ENCODE measurements at places on chromosomes 7 and 10.

DNA sequence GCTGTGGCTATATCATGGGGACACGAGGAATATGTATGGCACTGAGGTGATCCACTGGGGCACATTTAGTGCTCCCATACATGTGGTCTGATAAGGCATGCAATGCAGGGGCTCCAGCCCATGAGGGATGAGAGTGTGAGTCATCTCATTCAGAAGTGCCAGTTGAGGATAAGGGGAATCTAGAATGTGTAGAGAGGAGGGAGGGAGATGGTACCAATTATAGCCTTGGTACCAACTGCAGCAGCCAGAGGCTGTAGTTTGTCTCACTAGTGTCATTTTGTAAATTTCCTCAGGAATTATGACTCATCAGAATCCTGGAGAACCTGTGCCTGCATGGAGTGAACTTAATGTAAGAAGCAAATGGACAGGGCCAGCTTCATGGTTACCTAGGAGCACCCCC lies 46.2 kb downstream of the LAMB4 start:
- no peak for DNase-seq

DNA sequence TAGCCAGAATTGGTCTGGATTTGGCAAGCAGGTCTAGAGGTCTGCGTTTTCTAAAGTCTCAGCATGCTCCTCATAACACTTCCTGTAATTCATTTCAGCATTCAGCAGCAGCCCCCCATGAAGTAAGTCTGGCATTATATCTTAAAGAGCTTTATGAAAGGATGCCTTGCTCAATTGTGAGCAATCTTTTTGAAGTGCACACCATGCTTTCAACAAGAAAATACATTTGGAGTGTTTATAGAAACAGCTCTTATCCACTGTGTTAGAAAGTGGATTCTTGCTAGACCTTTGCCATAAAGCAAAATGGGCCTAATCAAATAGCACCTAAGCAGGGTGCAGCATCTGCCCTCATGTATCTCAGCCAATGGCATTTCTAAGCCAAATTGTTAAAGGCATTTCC lies 378.0 kb upstream of the AKR1E2 start:
- DNase-seq: no peak

DNA sequence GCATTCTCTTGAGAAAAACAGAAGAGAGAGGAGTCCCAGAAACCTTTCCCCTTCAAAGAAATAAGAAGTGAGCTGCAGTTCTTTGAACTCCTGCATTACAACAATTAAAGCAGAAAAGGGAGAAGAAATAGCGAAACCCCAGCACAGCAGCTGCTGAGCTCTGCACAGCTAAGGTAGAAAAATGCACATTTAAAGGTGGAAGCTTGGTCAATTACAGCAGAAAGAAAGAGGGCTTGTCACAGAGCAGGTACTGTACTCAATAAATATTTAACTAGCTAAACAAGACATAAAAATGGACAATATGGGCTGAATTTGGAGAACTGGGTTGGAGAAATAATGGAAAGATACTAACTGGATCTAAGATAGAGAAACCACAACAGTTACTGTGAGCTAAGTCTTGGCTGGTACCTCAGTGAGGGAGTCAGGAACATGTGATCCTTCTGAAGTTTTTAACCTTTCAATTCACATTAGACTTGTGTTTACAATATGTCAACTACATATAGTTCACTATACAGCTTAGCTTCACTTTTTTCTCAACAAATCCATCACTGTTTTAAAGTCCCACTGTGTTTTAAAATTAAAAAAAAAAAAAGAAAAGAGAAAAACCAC lies 332.5 kb downstream of the ELMO1 start:
- no peak for DNase-seq

DNA sequence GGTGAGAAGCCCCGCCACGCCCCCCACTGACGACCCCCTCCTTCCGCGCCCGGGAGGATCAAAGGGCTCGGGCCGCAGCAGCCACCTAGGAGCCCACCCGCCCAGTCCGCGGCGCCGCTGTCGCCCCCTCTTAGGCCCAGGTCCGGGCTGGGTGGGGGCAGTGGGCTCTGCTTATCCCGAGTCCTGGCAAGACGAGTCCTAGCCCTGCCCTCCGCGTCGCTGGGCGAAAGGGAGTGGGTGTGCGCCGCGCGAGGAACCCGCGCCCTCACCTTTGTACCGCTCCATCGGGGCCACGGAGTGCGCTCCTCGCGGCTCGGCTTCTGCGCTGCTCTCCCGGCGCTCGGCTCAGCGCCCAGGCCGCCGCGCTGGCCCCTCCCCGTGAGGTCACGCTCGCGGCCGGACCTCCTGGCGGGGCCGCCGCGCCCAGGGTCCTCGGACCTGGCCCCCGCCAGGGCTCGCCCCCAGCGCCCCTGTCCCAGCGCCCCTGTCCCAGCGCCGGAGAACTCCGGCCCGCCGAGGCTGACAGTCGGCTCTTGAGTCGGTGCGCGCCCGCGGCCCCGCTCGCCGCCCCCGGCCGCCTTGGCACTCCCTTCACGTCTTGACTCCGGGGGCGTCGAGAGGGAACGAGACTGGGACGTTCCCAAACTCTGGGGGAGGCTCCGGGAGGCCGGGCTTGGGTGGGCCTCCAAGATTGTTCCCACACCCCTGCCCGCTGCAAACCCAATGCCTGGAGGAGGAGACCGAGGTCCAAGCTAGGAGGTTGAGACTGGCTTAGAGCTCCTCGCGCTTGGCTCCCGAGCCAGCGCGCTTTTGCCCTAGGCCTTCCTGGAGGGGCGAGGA lies at the start of gene AFAP1L2:
TSS of gene AFAP1L2 (minus strand) at position 332 of the 840 bp plus-strand sequence. CDS start at position 285, 47 bp downstream.
- no peak for DNase-seq

DNA sequence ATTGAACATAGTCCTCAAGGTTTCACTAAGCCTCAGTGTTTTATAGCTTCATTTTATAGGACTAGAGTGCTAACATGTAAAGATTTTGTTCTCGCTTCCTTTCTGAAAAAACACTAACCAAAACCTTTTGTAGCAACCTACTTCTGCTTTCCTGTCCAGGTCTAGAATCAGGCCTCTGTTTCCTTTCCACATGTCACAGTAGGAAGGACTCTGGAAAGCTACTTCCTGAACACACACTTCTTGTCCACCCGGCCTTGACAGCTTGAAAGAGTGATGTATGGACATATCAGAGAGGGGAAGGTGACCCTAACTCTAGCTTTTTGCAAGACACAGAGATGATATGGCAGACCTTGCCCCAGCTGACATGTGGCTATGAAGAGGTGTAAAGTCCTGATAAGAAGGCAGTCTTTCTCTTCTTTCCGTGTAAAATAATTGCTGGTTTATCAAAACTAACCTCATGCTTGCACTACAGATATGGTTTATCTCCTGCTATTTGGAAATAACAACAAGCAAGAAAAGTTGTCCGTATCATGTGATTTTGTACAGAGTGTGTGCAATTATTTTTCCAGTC lies 175.4 kb downstream of the SKAP2 start:
- DNase-seq: peak; percentile 90

DNA sequence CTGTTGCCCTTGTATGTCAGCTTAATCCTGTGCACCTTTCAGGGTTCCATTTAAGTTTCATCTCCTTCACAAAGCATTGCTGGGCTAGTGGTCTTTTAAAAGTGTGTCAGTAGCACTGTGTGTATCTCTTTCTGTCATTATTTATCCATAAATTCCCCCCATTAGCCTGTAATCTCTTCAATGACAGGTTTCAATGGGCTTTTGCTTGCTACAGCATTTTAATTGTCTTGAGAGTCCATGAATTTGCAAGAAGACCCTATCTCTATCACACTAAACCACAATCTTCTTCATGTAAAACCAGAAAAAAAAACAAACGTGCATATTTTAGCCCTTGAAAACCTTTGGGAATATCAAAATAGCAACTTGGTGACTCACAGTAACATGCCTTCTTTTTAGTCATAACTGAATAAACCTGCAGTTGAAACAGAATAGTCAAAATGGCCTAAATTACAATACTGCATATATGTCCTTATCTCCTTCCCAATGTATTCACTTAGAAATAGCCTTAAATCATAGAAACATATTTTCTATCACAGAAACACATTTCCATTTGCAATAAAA lies 118.6 kb downstream of the PON1 start:
- DNase-seq: no peak

GRCh38 chr10:42954766-42955492 lies 121.9 kb upstream of the RET start:
- no peak for DNase-seq

GRCh38 chr10:121592155-121592890 lies 5.9 kb downstream of the FGFR2 start:
- DNase-seq: no peak
